ENCODE measurements at places on chromosomes 5 and 9. TPM values are rescaled to one million over a fixed set of nuclear protein-coding genes. Genes with fewer than 3 reads are reported as not detected.

DNA sequence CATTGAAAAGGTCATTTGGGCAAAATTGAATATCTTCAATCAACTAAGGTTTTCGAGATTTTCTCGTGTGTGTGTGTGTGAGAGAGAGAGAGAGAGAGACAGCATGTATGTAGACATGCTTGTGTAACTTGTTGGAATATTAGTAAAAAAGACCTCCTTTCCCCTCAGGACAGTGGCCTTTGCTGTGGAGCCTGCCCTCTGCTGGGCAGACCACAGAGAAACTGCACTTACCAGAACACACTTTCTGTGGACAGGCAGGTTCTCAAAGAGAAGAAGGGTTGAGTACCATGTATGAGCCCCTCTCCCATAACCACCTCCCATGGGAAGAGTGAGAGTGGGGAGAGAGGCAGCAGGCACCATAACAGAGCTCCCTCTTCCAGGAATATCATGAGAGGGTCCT lies 45.6 kb downstream of the CFAP90 start:
- H3K4me3 ChIP-seq, result no peak overlapping the region
- H3K4me1 ChIP-seq, result no peaks in the 10 kb centered on the region
- no peaks in the 10 kb centered on the region for H3K36me3 ChIP-seq
- peaks cover 48% of the 10 kb centered on the region for H3K27me3 ChIP-seq
- no peak for DNase-seq

DNA sequence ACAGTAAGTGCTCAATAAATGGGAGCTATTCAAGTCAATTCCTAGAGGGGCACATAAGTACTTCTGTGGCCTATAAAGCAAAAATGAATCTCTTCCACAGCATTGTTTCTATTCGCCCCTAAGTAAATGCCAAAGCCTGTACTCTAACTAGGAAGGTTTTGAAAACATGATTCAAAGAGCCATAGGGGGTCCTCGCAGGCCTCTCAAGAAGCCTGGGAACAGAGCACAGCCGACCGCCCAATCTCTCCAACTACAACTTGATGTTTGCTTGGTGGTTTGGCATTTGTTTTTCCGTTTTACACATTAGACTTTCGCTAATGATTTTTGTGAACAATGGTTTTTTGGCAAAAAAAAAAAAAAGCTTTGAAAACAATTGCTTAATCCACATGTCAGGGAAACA lies 19.4 kb downstream of the EFNA5 start:
- H3K36me3 ChIP-seq, result no peaks in the 10 kb centered on the region
- no peak overlapping the region for H3K4me3 ChIP-seq
- no peak for DNase-seq
- peaks cover 74% of the 10 kb centered on the region for H3K4me1 ChIP-seq

DNA sequence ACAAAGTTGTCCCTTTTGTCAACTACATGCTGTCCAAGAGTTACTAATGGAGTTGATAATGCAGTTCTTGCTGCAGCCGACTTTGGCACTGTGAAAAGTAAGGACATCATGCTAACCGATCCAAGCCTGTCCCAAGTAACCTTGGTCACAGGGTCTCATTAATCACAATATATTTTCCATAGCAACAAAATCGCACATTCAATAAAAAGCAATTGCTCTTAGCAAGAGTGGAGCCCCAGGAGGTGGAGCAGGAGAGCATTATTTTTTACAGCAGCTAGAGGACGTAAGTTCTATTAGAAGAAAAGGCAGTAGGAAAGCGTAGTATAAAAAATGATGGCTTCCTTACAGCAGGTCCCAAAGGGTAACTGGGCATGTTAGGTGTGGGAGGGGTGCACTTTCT lies 570.3 kb downstream of the EBF1 start:
- peaks cover 9% of the 10 kb centered on the region for H3K4me1 ChIP-seq
- H3K4me3 ChIP-seq, result no peak overlapping the region
- peaks cover 6% of the 10 kb centered on the region for H3K27me3 ChIP-seq
- H3K36me3 ChIP-seq, result no peaks in the 10 kb centered on the region
- no peak for DNase-seq

GRCh38 chr5:2523180-2523579 lies 228.3 kb downstream of the IRX2 start:
- H3K36me3 ChIP-seq, result no peaks in the 10 kb centered on the region
- H3K4me3 ChIP-seq, result no peak overlapping the region
- H3K27me3 ChIP-seq, result peaks cover 60% of the 10 kb centered on the region
- no peak for DNase-seq

GRCh38 chr5:123559434-123559775 lies 47.4 kb downstream of the CSNK1G3 start:
- H3K4me3 ChIP-seq, result no peak overlapping the region
- no peak for DNase-seq
- H3K27ac ChIP-seq, result no peak overlapping the region
- no peaks in the 10 kb centered on the region for H3K27me3 ChIP-seq

GRCh38 chr5:127326431-127326830 lies 35.8 kb downstream of the MEGF10 start:
- H3K27me3 ChIP-seq, result peaks cover 19% of the 10 kb centered on the region
- no peak overlapping the region for H3K27ac ChIP-seq
- H3K4me3 ChIP-seq, result no peak overlapping the region

GRCh38 chr9:76987594-76988200 lies 31.8 kb upstream of the FOXB2 start:
- H3K36me3 ChIP-seq, result no peaks in the 10 kb centered on the region
- H3K4me1 ChIP-seq, result no peaks in the 10 kb centered on the region
- no peak for DNase-seq

DNA sequence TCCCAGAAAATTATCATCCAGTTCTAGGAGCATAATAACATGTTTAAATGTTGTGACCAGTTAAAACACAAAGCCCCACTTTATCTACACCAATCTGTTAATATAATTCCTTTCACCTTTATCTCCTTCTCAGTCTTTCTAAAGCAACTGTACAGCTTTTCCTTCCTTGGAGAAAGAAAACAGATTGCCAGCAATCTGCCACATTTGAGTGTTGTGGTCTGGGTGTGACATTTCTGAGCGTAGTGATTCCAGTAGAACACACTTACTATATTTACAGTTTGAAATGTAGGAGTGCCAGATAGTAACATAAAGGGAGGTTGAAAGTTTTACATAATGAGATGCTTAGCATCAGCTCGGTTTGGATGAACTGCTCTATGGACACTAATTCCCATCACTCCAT lies 76.1 kb downstream of the KCNN2 start:
- no peak overlapping the region for H3K4me3 ChIP-seq
- no peak for DNase-seq
- no peak overlapping the region for H3K27ac ChIP-seq
- H3K36me3 ChIP-seq, result no peaks in the 10 kb centered on the region

- no peak overlapping the region for H3K27ac ChIP-seq
- H3K27me3 ChIP-seq, result peaks cover 2% of the 10 kb centered on the region
- no peak for DNase-seq
- H3K4me1 ChIP-seq, result peaks cover 4% of the 10 kb centered on the region
- H3K4me3 ChIP-seq, result no peak overlapping the region
These were observed 4.5 kb upstream of the IL7R start for GRCh38 chr5:35852084-35852734.

DNA sequence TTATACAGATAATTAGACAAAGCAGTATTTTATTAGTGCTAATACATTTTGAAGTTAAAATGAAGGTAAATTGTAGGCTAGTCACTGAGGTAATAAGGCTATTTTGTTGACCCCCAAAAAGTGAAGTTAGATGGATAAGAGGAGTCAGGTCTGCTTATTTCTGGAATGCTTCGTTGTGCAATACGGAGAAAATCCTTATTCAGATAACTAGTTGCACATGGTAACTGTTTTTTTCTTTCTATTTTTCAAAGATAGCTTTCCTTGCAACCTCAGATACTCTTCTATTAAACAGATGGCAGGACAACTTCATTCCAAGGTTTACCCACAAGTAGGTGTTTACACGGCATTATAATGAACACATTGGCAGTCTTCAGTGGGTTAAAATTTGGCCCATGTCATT lies 101.1 kb downstream of the TMEM174 start:
- no peak for DNase-seq
- H3K4me3 ChIP-seq, result no peak overlapping the region
- no peaks in the 10 kb centered on the region for H3K36me3 ChIP-seq
- H3K27ac ChIP-seq, result no peak overlapping the region
- H3K27me3 ChIP-seq, result peaks cover 98% of the 10 kb centered on the region
- peaks cover 6% of the 10 kb centered on the region for H3K4me1 ChIP-seq

GRCh38 chr9:34139477-34140146 lies 13.1 kb upstream of the DCAF12 start:
- peak; percentile 36 for DNase-seq
- peak overlapping the region; percentile 44 for H3K27ac ChIP-seq
- no peaks in the 10 kb centered on the region for H3K36me3 ChIP-seq
- H3K4me1 ChIP-seq, result peaks cover 17% of the 10 kb centered on the region
- H3K4me3 ChIP-seq, result no peak overlapping the region
- H3K27me3 ChIP-seq, result no peaks in the 10 kb centered on the region

DNA sequence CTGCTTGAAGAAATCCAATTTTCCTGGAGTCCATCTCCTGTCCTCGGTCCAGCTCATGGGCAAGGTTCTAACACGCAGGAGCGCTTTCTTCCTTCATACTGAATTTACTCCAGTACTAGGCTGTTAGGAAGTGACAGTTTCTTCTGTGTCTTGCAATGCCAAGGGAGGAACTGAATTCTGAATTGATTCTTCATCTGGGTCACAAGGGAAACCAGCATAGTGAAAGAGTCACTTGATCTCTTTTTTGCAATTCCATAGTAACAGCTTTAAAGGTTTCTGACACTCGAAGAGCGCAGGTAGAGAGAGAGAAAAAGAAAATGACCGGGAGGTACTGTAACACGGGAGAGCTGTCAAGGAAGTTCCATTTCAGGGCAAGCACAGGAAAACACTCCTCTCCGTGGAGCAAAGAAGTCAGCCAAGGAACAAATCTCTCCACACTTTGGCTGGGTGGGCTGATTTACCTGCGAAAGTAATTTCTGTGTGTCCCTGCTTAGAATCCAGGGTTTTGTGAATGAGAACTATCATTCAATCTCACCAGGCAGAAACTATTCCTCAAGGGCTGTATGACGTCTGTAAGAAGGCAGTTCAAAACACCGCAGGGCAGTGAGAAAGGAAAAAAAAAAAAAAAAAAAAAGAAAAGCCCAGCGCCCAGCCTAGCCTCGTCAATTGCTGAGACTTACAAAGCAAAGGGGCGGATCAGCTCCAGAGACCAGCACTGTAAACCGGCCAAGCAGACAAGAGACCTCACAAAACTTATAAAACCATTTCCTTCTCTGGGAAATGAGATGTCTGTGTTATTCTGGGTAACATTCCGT lies 617.8 kb downstream of the PDE4D start:
- no peaks in the 10 kb centered on the region for H3K36me3 ChIP-seq
- peak overlapping the region; percentile 64 for H3K4me3 ChIP-seq
- peak; percentile 38 for DNase-seq
- peak overlapping the region; percentile 75 for H3K27ac ChIP-seq
- H3K27me3 ChIP-seq, result no peaks in the 10 kb centered on the region

GRCh38 chr9:108412755-108413154 lies 443.0 kb downstream of the ACTL7B start:
- H3K4me3 ChIP-seq, result no peak overlapping the region
- DNase-seq, result no peak
- no peaks in the 10 kb centered on the region for H3K4me1 ChIP-seq
- H3K27me3 ChIP-seq, result no peaks in the 10 kb centered on the region
- H3K36me3 ChIP-seq, result no peaks in the 10 kb centered on the region

DNA sequence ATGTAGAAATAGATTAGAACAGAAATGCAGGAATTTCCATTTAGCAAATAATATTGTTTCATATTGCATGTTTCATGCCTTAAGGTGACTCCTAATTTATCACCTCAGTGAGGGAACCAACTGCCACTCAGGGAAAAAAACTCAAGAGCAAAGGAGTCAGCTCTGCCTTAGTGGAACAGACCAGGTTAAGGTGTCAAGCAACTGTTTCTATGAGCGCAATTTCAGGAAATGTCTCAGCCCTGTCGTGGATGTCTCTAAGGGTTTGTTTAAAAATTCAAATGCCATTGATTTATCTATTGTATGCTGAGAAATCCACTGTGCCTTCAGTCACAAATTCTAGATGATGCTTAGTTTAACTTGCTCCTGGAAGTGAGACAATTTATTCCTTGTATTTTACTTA lies 34.7 kb upstream of the PDZD2 start:
- no peaks in the 10 kb centered on the region for H3K36me3 ChIP-seq
- H3K27ac ChIP-seq, result no peak overlapping the region
- DNase-seq, result no peak
- H3K4me1 ChIP-seq, result no peaks in the 10 kb centered on the region
- no peaks in the 10 kb centered on the region for H3K27me3 ChIP-seq
- no peak overlapping the region for H3K4me3 ChIP-seq

GRCh38 chr9:12773562-12773961 lies 1.3 kb upstream of the LURAP1L start:
- no peak overlapping the region for H3K27ac ChIP-seq
- H3K4me1 ChIP-seq, result peaks cover 35% of the 10 kb centered on the region
- no peaks in the 10 kb centered on the region for H3K27me3 ChIP-seq
- no peak overlapping the region for H3K4me3 ChIP-seq
- DNase-seq, result no peak

- no peaks in the 10 kb centered on the region for H3K4me1 ChIP-seq
- DNase-seq, result no peak
- no peaks in the 10 kb centered on the region for H3K27me3 ChIP-seq
- no peak overlapping the region for H3K4me3 ChIP-seq
- H3K27ac ChIP-seq, result no peak overlapping the region
These were observed 211.7 kb downstream of the LRRC70 start for GRCh38 chr5:62790348-62790747.

DNA sequence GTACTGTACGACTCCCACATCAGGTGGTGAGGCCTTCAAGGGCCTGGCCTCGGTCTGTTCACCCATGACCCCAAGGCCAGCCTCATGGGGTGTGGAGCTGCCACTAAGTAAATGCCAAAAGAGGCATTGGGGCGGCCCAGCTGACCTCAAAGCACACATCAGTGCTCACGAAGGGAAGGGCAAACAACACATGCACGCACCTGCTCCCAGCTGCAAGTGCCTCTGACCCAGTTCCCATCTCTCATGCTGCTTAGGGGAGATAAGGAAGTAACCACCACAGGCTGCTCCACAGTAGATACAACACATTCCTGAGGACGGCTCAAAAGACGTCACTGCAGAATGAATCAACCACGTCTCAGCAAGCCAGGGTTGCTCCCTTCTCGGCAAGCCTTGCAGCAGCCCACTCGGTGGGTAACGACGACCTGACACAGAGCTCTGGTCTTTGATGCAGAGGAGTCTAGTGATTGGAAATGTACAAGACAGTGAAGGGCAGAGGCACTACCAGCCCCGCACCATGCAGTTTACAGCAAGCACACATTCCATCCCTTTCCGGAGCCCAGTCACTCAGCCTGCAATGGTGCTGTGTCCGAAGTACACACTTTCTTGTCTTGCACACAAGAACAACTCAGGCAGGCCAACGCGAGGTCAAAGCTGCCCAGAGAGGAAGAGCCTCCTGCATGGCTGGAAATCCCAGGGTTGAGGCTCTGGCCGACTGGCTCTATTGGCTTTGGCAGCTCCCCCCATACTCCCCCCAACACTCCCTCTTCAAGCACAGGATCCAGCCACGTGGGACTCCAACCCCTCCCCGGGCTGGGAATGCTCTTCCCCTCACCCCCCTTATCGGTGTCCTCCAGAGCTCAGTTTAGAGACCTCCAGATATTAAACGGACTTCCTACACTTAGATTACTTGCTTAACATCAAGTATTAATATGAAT lies 31.8 kb downstream of the FABP6 start:
- H3K36me3 ChIP-seq, result peaks cover 12% of the 10 kb centered on the region
- peak overlapping the region; percentile 21 for H3K4me3 ChIP-seq
- DNase-seq, result no peak
- H3K27ac ChIP-seq, result peak overlapping the region; percentile 40

Gene FBXO10
- 6.7 TPM for total RNA-seq

Gene CDK5RAP2
- 63.6 TPM for total RNA-seq

Gene TRPM6
- 0.30 TPM for total RNA-seq

Gene CYLC2
- not detected for total RNA-seq

Gene ZNF879
- 6.4 TPM for total RNA-seq

Gene PCDHGA8
- total RNA-seq, result 8.5 TPM

Gene RPP25L
- 42.8 TPM for total RNA-seq

Gene FAM163B
- not detected for total RNA-seq
